ENCODE measurements at places on chromosomes 13 and 19.

- peak; percentile 6 for DNase-seq
Observed at GRCh38 chr13:78978381-78978998, 319.5 kb upstream of the OBI1 start.

- DNase-seq = no peak
Observed at GRCh38 chr19:5627395-5627904, 4.6 kb downstream of the SAFB start.

DNA sequence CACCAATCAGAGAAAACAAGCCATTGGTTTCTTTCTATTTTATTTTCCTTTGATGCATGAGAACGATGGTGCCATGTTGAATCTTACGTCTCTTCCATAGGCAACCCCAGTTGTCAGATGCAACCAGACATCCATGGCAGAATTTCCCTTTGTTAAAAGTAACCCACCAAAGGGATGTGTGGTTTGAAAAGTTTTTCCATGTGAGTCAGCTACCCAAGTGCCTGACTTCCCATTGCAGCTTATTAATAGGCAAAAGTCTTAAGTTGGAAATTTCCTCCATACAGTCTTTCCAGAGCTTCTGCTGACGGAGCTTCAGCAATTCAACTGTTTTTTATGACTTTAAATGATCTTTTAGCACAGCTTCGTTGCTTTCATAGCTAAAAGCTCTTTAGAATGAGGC is 73.8 kb upstream of the FAM216B start:
- no peak for DNase-seq

- DNase-seq = no peak
Observed at GRCh38 chr13:79780240-79780639, 299.3 kb downstream of the NDFIP2 start.

DNA sequence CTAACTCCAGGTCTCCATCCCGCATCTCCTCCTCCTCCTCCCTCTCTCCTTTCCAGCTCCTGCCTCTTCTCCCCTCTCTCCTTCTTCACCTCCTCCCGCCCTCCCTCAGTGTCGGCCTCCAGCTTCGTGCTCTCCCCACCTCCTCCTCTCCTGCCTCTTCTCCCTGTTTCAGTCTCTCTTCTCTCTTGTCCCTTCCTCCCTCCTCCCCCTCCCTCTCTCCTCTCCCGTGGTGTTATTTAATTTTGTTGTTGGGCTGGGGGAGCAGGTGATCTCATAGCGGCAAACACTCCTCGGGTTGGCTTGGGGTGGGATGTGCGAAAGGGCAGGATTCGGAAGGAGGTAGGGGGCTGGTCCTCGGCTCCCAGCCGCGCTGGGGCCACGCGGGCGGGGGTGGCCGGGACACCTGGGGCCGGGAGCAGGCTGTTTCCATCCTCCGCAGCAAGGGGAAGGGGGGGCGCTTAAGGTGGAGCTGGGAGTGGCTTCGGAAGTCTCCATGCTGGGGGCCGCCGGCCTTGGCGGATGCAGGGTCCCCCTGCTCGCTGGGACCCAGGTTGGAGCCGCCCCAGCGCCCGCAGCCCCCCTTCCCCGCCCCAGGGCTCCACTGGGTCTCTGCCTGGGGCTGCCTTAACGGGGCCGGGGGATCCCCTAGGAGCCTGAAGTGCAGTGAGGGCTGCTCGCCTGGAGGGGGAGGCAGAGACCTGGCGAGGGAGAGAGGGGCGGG is at the start of gene CA11:
CA11 (minus strand) TSS at position 187 of the 721 bp plus-strand sequence. CDS start 555 bp downstream, outside the sequence.
- DNase-seq = peak; percentile 35

DNA sequence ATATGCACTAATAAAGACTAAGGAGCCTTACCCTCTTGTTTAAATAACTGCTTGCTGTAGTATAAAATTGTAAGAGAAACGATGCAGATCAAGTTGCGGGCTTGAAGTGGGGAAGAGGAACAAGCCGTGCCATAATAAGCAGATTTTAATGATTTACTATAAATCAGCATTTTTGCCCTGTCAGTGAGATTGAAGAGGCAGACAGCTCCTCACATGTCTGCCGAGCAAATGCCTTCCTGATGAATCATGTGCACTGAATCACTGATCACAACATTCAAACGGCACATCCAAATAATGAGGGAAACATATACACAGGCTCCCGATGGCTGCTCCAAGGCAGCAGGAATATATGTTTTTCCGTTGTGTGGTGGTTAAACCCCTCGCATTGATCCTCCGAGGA is 282.9 kb downstream of the TSHZ3 start:
- DNase-seq = peak; percentile 79

DNA sequence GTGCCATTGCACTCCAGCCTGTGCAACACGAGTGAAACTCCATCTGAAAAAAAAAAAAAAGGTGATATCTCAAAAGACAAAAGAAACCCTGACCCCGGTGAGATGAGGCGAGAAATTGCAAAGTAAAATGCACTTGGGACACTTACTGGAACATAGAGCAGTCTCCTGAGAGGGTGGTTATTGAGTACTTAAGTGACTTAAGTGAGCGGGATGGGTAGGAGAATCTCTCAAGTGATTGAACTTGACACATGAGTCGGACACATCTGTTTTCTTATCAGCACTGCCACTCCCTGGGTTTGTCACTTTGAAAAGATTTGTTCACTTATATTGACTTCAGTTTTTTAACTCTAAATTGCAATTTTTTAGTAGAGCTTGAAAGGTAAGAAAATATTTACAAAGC is 2.8 kb downstream of the ZNF429 start:
- no peak for DNase-seq

DNA sequence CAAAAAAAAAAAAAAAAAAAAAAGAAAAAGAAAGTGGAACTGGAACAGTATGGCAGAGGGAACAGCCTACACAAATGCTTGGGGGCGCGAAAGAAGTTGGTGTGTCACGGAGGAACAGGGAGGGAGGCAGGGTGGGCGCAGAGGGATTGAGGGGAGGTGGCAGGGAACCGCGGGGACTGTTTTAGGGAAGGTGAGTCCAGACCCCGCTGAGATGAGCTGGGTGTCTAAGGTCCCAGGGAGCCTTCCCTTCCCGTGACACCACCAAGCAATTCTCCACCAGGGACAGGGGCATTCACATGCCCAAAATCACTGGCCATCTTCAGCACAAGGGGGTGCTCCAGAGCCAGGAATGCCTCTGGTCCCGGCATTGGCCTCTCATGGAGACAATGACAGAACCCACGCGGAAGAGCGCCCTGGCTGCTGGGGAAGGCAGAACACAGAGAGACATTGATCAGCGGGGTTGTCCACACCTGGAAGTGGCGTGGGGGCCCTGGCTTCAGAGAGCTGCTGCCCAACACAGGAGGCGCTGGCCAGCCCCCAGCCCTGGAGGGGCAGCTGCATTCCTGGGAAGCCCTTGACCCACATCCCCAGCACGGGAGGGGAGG is 6.9 kb downstream of the PEAK3 start:
- no peak for DNase-seq

DNA sequence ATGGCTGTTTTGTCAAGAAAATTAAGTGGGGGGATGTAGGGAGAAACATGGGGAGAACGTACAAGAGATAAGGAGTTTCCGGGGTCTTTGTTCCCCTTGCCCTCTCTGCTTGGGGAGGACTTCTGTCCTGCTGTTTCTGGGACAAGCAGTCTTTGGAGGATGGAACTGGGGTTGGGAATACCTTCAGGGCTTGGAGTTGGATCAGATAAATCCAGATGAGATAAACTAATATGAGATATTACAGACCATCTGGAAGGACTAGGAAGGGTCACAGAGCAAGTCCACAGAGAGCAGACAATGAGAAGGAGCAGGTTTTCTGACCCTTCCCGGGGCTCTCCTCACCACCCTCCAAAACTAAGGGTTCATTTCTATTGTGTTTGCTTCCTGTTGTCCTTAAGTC is 237.5 kb downstream of the TSHZ3 start:
- DNase-seq = no peak

- no peak for DNase-seq
Observed at GRCh38 chr13:81458170-81458569, 1117.2 kb upstream of the SPRY2 start.

- no peak for DNase-seq
Observed at GRCh38 chr13:27820524-27821482, 28.5 kb downstream of the GSX1 start.

- no peak for DNase-seq
Observed at GRCh38 chr13:101017123-101017872, 342.7 kb upstream of the TMTC4 start.

GRCh38 chr19:32872391-32872790 is 2.8 kb upstream of the SLC7A9 start:
- no peak for DNase-seq

GRCh38 chr13:69094485-69094884 is 1013.1 kb upstream of the ATXN8OS start:
- DNase-seq = no peak

DNA sequence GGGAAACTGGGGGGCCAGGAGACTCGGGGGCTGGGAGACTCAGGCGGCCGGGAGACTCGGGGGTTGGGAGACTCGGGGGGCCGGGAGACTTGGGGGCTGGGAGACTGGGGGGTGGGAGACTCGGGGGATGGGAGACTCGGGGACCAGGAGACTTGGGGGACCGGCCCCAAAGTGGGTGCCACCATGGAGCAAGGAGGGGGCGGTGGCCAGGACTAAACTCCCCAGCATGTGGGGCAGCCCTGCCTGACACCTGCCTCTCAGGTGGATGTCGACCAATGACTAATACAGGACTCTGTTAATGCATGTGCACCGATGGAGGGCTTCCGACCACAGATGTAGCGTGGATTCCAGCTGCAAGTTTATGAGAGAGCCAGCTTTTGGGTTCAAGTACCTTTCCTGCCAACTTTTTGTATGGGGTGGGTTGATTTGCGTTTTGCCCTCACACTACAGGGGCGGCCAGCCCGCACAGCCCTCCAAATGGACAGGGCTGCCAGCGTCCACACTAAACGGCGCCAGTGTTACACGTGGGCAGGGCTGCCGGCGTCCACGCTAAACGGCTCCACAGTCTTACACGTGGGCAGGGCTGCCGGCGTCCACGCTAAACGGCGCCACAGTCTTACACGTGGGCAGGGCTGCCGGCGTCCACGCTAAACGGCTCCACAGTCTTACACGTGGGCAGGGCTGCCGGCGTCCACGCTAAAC is 62.2 kb downstream of the RASA3 start:
- no peak for DNase-seq

GRCh38 chr13:101624981-101625380 is 172.5 kb downstream of the ITGBL1 start:
- DNase-seq = no peak

GRCh38 chr13:94254737-94255136 is 224.7 kb downstream of the DCT start:
- DNase-seq = peak; percentile 39

DNA sequence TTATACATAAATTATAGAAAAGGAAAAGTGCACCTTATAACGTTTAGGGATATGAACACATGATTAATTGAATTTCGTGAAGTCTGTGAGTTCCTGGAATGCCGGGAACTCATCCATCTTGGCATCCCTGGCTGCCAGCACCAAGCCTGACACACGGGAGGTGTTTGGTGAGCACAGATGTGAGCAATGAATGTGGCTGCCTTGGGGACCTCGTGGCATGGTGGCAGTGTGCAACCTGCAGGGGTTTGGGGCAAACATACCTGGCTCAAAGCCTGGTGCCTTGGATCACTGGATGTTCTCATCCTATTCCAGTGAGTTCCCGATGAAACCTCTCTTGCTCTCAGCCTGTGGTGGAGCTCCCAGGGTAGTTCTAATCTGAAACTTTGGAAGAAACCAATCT is 10.4 kb upstream of the MAP2K2 start:
- DNase-seq = no peak

- no peak for DNase-seq
Observed at GRCh38 chr19:41386442-41386841, 10.1 kb downstream of the TMEM91 start.

GRCh38 chr13:83563499-83563898 is 318.8 kb downstream of the SLITRK1 start:
- DNase-seq = no peak

DNA sequence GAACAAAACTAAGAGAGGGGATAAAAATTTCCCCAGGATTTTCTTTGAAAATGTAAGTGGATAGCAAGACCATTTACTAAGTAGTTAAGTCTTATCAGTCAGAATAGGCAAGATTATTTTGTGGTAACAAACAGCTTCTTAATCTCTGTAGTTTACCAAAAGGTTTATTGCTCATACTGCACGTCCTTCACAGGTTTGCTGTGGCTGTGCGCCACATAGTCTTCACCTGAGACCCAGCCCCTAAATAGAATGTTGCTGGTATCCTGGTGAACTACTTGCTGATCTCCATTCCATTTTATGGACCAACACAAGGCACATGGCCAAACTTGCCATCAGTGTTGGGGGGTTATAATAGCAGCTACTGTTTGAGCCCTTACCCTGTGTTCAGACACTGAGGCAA is 44.6 kb downstream of the FNDC3A start:
- no peak for DNase-seq

GRCh38 chr13:98208606-98209005 is 31.5 kb upstream of the RNF113B start:
- DNase-seq = no peak

DNA sequence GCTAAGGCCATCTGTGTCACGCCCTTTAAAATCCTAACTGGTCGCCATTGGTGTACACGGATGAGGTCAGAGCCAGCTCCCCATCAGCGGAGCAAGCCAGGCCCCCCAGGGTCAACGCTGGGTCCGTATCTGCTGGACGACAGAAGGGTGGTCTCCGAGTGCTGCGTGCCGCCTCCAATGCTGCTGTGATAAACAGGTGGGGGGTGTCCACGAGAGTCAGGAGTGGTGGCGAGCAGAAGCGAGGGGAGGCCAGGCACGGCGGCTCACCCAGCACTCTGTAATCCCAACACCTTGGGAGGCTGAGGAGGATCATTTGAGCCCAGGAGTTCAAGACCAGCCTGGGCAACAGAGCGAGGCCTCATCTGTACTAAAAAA is 30.8 kb upstream of the CACTIN start:
- no peak for DNase-seq

DNA sequence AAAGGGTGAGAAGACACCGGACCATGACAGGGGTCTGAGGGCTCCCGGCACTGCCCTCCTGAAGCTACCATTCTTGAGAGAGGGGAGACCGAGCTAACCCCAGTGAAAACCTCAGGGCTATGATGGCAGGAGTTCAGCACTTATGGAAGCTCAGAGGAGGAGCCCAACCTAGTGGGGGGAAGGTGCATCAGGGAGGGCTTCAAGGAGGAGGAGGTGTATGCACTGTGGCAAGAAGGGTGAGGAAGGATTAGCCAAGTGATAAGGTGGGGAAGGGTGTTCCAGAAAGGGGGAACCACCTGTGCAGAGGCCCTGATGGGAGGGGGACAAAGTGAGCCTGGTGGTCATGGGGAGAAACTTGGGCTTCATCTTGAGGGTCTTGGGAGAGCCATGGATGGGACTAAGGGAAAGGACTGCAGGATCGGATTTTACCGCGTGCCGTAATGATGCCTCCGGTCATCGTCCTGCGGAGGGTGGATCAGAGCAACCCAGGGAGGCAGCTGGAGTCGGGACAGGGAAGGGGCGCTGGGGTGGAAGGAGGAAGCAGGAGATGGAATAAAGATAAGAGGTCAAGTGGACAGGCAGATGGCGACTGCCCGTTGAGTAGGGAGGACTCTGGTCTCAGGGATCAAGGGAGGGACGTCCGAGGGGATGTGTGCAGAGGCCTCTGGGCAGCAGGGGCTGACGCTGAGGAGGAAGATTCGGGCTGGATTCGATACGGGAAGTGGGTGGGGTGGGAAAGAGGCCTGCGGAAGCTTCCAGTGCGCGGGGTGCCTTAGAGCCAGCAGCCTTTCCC is 13.3 kb upstream of the PSMD8 start:
- no peak for DNase-seq

- no peak for DNase-seq
Observed at GRCh38 chr19:1811942-1812425, at the start of gene ATP8B3. Gene ATP8B3, minus strand, starts transcription at chr19:1812276. Its CDS starts 540 bp downstream, at chr19:1811736.

- DNase-seq = no peak
Observed at GRCh38 chr19:48768994-48769713, 13.8 kb downstream of the FGF21 start.

- DNase-seq = no peak
Observed at GRCh38 chr13:60146471-60146870, 17.3 kb downstream of the DIAPH3 start.

Data from fibroblast of skin of left biceps (primary cell).